AG20443 (cell line): ENCODE measurements at places on chromosomes 4 and X.
A peak's percentile ranks its signal among the peaks of the same experiment; 100 is the strongest.

- no peak for DNase-seq
These were observed 68.7 kb downstream of the WFS1 start for GRCh38 chr4:6338175-6338950.

- peak; percentile 83 for DNase-seq
These were observed 32.7 kb upstream of the JADE1 start for GRCh38 chr4:128776794-128777216.

DNA sequence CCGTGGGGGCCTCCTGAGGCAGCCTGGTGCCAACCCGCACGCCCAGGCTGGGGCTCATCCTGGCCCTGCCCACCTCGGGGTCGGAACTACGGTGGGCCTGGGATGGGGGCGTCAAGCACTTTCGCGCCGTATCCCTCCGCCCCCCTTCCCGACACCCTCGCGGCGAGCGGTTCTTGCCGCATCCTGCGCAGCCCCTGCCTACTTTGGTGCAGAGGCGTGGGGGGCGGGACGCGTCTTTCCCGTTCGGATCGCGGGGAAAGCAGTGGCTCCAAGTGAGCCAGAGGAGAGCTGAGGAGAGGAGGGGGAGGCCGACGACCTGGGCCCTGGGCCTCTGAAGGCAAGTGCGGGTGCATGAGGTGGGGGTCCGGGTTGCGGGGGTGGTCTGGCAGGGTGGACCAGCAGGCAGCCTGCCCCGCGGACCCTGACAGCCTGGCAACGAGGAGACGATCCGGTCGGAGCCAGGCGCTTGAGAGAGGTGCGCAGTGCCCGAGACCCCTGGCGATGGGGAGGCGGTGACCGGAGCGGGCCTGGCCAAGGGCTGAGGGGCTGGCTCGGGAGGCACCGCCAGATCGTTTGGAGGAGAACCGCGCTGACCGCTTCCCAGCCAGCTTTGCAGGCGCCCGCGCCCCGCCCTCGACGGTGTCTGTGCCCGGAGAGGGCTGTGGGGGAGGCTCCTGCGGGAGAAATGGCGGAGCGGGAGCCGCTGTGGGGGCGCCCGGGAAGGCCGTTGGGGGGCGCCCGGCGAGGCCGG, at the start of gene GPRASP2:
TSS of gene GPRASP2 (plus strand) at position 233 of the 751 bp plus-strand sequence. CDS start 2,422 bp downstream, outside the sequence.
- DNase-seq = peak; percentile 55

DNA sequence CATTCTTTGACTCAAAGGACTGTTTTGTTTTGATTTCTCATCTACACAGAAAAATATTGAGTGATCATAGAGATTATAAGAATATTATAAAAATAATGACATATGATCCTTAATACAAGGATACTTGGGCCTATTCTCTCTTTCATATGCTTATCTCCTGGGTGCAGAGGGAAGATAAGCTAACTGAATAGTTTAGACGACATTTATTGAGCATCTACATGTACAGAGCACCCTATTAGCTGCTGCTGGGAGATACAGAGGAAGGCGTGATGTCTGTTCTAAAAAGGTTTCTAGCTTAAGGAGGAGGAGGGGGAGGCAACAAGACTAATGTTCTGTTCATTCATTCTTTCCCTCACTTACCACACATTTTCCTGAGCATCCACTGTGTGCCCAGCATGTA, 106.8 kb downstream of the HDAC8 start:
- DNase-seq = no peak

GRCh38 chr4:111228874-111229273, 606.0 kb upstream of the PITX2 start:
- peak; percentile 12 for DNase-seq

DNA sequence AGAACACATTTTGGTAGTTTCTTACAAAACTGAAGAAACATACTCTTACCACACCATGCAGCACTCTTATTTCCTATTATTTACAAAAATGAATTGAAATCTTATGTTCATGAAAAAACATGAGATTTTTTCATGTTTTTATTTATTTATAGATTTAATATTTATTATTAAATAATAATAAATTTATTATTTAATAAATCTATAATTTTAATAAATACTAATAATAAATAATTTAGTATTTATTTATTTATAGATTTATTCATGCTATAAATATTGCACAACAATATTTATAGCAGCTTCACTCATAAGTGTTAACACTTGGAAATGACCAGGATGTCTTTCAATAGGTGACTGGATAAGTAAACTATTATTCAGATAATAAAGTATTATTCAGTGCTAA, 91.6 kb upstream of the CPXCR1 start:
- no peak for DNase-seq

DNA sequence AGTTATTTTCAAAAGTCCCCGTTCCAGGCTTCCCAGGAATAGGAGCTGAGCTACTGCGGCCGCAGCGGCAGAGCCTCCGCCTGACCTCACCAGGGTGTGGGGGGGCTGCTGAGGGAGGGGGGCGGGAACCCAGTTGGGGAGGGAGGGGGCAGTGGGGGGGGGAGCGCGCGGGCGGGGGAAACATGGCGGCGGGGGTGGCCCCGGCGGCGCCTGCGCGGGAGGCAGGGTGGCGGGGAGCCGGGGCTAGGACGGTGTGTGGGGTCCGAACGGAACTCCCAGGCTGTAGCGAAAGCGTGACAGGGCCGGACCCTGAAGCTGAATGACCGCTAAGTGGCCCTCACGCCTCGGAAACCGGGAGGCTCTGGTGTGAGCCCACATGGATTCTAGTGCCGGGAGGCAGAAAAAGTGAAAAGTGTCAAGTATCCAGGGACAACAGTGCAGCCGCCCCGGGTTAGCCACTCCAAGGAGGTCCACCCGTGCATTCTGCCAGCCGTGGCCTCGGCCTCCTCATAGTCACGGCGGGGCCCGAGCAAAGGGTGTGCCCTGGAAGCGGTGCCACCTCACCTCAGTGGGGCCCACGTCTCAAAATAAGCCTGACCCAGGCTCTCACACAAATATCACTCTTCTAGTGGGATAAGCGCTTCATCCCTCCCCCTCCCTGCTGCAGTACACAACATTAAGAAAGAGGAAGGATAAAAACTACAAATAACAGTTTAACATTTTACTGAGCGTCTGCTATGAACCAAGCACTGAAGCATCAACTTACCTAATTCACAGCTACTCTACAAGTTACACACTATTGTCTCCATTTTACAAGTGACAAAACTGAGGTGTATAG, at the start of gene KLHL13:
TSS of gene KLHL13 (minus strand) at position 98 of the 838 bp plus-strand sequence. CDS start 88,337 bp downstream, outside the sequence.
- peak; percentile 81 for DNase-seq

DNA sequence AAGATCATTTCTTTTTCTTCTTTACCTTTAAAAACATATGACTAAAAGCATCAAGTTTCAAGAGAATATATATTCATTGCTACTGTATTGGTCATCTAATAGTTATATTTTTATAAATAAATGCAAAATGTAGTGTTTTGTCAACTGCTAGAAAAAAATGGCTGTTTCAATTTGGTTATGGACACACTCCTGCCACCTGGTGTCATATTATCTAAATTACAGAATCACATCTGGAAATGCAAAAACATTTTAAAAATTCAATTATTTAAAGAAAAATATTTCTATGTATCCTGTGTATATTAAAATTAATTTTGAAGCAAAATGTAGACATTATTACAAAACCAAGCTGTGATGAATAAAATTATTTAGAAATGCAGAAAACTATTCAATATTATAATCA, 329.4 kb upstream of the PCDH18 start:
- DNase-seq = peak; percentile 25

DNA sequence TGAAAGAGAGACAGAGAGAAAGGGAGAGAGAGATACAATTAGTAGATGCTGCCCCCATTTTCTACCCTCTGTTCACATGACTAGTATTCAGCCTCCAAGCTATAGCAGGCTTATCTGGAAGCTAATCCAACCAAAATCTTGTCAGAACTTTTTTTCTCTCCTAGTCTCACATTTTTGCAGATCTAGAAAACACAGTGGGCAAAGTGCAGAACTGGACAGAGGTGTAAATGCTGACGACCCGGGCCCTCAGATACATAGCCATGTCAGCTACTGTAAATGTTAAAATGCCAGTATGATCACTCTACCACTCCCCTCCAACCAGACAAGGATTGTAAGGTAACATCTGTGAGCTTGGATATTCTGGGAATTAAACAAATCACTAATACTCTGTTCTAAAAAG, 34.3 kb downstream of the GPC3 start:
- no peak for DNase-seq

- DNase-seq = no peak
These were observed 663.4 kb downstream of the RAPGEF2 start for GRCh38 chr4:159766241-159766640.

DNA sequence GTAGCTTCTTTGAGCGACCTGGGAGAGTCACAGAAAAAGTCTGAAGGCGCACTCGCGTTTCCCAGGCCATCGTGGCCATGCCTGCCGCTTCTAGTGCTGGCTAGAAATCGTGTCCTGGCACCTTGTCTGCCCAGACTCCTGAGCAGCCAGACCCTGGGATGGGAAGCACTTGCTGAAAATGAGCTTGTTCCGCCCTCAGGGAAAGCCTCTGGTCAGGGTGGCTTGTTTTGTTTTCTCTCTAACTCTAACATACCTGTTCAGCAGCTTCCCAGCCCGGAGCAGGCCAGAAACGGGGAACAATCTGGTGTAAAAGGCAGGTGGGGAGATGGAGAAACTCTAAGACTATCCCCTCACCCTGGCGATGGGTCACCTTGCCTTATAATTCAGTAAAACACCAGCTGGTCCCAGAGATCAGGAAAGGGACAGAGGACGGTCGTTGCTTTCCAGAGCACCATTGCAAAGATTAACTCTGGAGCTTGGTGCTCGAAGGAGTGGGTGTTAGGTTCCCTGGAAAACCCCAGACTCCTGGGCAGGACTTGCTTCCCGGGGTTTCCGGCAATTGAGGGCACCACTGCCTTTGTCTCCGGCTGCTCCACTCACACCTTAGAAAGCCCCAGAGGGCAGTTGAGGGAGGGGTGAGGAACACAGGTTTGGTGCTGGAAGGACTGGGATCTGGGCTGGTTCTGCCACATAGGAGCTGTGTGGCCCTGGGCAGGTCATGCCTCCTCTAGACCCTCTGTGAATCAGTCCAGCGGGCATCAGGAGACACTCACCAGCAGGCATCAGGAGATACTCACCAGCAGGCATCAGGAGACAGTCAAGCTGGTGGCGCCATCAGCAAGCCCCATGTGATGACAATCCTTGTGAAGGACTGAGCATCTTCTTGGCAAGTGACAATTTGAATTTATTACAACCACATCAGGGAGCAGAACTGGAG, 4.5 kb upstream of the SH3TC1 start:
- DNase-seq = no peak

DNA sequence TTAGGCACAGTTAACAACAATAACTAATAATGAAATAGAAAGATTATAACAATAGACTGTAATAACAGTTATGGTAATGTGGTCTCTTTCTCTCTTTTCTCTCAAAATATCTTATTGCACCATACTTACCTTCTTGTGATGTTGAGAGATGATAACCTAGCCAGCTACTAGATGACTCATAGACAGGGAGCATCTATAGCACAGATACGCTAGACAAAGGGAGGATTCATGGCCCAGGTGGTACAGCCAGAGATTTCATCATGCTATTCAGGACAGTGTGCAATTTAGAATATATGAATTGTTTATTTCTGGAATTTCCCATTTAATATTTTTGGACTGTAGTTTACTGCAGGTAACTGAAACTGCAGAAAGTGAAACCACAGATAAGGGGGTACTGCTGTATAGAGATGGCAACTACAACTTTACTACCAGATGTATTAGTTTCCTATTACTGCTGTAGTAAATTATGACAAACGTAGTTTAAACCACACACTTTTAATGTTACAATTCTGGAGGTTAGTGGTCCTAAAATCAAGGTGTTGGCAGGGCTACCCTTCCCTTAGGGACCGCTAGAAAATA, 41.8 kb upstream of the MAGED1 start:
- no peak for DNase-seq

- DNase-seq = no peak
These were observed 49.1 kb downstream of the ABCG2 start for GRCh38 chr4:88109123-88109881.

- no peak for DNase-seq
These were observed 29.0 kb downstream of the LRPAP1 start for GRCh38 chr4:3502941-3503936.
